ENCODE measurements at places on chromosomes 1 and 21. TPM values are rescaled to one million over a fixed set of nuclear protein-coding genes. Genes with fewer than 3 reads are reported as not detected.

DNA sequence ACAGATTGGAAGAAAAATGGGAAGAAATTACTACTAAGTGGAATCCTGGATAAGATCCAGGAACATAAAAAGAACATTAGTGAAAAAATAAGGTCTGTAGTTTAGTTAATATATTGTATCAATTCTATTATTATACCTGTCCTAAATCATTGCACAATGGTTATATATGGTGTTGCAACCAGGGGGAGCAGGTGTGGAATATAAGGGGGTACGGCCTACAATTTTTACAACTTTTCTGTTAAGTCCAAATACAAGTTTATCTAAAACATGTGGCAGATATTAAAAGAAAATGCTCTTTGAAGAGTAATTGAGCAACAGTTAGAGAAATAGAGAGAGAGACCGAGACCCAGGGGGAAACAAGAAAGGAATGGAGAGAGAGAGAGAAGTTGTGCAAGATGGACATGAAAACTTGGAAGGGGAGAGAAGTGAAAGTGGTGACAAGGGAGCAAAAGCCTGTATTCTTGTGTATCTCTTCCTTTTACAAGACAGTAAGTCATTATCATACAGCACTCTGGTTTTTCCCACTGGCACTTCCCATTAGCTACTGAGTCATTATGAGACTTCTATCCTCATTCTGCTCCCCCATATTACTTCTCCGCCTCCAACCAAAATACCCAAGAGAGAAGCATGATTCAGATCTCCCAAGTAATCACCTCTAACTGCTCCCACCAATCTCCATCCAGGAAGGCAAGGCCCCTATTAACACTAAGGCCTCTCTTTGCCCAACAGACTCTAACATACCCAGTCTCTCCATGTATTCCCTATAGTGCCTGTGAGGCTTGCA, 22.3 kb upstream of the TRAF3IP3 start:
- no peak for DNase-seq

DNA sequence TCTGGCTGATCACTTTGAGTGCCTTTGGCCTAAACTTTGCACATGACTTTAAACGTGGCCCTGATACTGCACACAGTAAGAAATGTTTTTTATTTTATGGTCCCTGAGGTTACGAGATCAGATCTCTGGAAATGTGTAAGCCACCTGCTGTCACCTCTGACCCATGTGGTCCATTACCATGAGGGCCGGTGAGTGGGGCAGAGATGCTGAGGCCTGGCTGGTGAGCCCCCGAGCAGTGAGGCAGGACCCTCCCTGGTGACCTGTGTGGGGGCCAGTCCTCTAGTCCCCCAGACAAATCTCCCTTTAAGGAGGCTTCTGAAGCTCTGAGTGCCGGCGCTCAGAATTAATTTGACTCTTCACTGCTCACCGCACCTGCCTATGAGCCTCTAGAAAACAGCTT, 12.4 kb downstream of the TFF3 start:
- no peak for DNase-seq

- no peak for DNase-seq
Observed at GRCh38 chr1:14440731-14441130, 157.8 kb upstream of the KAZN start.

DNA sequence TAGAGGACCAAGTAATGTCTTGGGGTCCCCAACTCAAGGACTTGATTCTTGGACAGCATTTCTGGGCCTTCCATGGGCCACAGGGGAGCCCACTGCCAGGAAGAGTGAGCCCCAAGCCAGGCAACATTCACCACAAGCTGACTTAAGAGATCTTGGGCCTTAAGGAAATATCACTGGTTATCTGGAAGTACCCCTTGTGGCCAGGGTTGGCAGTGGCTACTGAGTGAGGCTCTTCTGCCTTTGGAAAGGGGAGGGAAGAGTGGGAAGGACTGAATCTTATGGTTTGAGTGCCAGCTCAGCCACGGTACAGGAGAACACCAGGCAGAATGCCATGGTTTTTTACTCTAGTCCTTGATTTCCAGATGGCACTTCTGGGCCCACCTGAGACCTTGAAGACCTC, 228.9 kb upstream of the RGS18 start:
- DNase-seq = no peak

GRCh38 chr1:8797216-8797615, 20.2 kb downstream of the RERE start:
- DNase-seq = no peak

Gene MAN1C1
- 8.6 TPM for total RNA-seq

Gene CCDC30
- 15.4 TPM for total RNA-seq

Gene USH2A
- 1.1 TPM for total RNA-seq

GRCh38 chr1:26938004-26938658, 16.6 kb downstream of the NUDC start:
- no peak for DNase-seq

- DNase-seq = no peak
Observed at GRCh38 chr1:100941098-100941527, 45.2 kb downstream of the SLC30A7 start.

Gene VHLL
- 0.94 TPM for total RNA-seq

- no peak for DNase-seq
Observed at GRCh38 chr21:31255896-31256295, 88.2 kb downstream of the TIAM1 start.

GRCh38 chr1:90768826-90769225, 51.7 kb upstream of the BARHL2 start:
- DNase-seq = no peak

Gene SUSD4
- 11.2 TPM for total RNA-seq

GRCh38 chr1:244435562-244436205, 16.0 kb downstream of the ADSS2 start:
- DNase-seq = no peak

DNA sequence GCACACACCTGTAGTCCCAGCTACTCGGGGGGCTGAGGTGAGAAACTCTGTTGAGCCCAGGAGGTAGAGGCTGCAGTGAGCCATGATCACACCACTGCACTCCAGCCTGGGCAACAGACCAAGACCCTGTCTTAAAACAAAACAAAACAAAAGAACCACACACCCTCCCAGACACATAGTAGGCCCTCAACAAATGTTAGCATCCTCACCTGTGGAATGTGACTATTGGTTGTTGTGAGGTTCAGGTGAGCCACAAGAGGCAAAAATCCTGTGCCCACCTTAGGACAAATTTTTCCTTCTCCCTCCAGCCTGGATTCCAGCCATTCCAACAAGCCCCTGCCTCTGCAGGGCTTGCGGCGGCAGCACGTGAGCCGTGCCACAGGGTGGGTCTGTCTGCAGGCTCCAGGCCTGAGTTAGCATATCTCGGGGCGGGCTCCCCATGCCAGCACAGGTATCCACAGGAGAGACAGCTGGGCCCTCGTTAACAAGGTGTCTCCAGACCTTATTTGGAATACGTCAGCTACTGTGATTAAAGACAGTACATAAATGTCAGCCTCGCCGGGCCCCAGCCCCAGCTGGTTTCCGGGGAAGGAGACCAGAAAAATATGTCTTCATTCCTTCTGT, 17.4 kb downstream of the C1QB start:
- no peak for DNase-seq

Gene PADI2
- total RNA-seq = 0.94 TPM

Data from occipital lobe (tissue), 3 donors.